ENCODE measurements at places on chromosomes 7 and 10.
A peak's percentile ranks its signal among the peaks of the same experiment; 100 is the strongest.

- no peak for DNase-seq
Measured at GRCh38 chr10:11163780-11164550, 146.3 kb downstream of the CELF2 start.

DNA sequence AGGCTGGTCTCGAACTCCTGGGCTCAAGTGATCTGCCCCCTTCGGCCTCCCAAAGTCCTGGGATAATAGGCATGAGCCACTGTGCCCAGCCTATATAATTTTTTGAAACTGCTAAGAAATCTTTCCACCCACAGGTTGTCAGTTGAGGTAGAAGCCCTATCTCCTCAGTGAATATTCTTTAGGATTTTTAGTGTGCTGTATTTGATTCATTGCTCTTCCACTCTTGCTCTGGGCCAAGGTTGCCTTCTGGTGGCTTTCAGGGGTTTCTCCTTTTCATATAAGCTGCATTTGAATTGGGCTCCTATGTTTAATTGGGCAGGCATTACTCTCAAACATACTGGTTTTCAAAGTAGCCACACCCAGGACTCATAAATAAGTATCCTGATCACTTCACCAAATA lies 931.2 kb downstream of the GATA3 start:
- DNase-seq, result no peak

- no peak for DNase-seq
Measured at GRCh38 chr7:45435131-45435530, 139.0 kb upstream of the ADCY1 start.

GRCh38 chr7:118214051-118214832 lies 10.3 kb upstream of the ANKRD7 start:
- peak; percentile 94 for DNase-seq

DNA sequence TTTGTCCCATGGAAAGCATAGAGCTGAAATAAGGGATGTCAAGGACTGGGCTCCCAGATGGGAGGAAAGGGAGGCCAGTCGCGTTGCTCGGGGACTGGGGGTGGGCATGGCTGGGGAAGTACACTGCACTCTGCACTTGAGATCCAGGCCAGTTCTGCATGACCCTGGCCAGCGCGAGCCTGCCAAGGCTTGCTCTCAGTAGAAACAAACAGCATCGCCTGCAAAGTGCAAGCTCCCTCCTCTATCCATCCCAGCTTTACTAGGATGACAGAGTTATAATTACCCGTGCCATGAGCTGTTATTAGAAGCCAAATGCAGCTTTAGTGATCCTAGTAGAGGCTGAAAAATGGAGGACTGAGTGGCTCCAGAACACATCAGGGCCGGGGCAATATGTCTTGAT lies 43.9 kb upstream of the PDCD4 start:
- DNase-seq, result no peak

DNA sequence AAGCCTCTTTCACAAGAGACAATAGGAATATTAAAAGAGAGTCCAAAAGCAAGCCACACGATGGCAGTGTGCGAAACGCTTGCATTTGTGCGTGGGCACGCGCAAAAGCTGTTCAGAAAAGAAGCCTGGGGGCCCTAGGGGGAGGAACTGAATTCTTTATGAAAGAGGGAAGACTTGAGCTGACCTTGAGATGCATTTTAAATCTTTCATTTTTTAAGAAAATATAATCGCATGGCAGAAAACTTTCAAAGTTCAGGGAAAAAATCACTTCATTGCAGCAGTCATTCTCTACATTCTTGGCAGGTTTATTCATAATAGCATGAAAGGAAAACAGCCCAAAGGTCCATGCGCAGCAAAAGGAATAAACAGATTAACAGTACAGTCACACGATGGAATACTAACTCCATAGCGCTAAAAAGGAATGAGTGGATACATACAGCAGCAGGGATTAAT lies 206.5 kb upstream of the PRKCQ start:
- DNase-seq, result no peak

- no peak for DNase-seq
Measured at GRCh38 chr7:98341106-98341505, 59.6 kb downstream of the BRI3 start.

DNA sequence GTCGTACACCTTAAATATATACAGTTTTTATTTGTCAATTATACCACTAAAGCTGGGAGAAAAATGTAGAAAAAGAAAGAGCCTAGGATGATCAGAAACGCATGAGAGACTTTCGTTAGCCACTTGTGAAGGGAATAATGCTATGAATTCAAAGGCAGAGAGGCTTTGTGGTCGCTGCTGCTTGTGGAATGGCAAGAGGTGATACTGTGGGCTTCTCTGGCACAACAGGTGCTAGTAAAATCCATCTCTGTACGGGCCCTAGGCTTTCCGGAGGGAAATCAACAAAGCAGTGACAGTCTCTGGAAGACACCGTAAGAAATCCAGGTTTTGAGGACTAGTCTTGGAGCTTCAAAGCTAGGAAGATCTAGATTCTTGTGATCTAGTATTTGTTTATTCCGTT lies 52.6 kb downstream of the LRRC72 start:
- DNase-seq, result no peak

DNA sequence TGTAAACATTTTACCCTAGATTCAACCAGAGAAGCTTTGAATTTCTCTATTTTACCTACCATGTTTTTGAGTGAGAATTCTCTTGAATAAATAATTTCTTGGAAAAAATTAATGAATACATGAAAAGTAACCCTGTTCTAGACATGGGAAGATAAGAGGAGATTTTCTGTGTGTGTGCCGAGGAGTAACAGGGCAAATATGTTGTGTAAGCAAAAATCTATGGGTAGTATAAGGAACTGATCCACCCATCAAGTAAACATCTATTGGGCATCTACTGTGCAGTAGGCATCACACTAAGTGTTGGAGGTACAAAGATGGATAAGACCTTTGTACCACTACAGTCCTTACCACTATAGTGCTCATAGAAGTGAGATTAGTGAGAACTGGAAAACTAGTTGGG lies 8.2 kb upstream of the NXPH1 start:
- DNase-seq, result no peak

DNA sequence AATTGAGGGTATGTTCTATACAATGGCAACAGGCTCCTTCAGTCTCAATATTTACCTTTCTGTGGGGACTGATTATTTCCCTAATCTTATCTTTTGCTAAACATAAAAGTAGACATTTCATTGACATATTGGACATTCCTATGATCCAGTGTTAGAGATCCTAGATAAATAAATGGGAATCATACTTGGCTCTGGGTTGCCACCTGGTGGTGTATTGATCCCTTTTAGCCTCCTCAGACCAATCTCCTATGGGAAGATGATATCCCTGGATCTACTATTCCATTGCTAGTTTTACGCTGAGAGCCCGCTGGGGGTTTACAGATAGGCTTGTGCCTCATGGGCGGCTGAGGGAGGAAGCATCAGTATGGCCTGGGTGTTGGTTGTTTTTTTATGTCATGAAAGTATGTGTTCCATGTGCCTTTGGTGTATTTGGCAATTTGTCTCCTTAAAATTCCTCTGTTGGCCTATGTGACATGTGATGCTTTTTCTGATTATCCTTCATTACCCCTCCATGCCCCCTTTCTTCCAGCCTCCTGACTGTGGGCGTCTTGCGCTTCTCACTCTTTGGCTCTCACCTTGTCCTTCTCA lies 18.8 kb downstream of the CELF2 start:
- DNase-seq, result no peak

GRCh38 chr7:148905093-148905666 lies 21.1 kb upstream of the EZH2 start:
- DNase-seq, result no peak

DNA sequence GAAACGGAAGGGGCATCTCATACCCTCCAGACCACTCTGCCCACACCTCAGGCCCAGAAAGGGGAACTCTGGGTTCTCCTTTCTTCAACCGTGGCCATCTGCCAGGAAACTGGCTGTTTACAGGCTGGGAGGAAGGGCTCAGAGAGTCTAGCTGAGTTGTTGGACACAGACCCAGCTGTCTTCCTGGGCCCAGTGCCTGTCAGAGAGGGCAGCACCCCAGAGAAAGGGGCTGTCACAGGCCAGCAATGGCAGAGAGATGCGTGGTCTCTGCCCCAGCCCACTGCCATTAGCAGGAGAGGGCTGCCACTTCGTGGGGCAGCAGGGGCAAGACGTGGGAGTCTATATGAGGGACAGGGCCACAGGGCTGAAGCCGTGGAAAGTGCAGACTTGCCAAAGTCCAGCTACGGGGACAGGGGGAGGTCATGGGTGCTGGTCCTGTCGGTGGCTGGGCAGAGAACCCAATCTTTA lies 11.0 kb downstream of the GRID1 start:
- peak; percentile 19 for DNase-seq

GRCh38 chr10:92440578-92440977 lies 133.3 kb downstream of the IDE start:
- DNase-seq, result no peak

GRCh38 chr10:118504044-118504443 lies 91.4 kb downstream of the PRLHR start:
- no peak for DNase-seq

DNA sequence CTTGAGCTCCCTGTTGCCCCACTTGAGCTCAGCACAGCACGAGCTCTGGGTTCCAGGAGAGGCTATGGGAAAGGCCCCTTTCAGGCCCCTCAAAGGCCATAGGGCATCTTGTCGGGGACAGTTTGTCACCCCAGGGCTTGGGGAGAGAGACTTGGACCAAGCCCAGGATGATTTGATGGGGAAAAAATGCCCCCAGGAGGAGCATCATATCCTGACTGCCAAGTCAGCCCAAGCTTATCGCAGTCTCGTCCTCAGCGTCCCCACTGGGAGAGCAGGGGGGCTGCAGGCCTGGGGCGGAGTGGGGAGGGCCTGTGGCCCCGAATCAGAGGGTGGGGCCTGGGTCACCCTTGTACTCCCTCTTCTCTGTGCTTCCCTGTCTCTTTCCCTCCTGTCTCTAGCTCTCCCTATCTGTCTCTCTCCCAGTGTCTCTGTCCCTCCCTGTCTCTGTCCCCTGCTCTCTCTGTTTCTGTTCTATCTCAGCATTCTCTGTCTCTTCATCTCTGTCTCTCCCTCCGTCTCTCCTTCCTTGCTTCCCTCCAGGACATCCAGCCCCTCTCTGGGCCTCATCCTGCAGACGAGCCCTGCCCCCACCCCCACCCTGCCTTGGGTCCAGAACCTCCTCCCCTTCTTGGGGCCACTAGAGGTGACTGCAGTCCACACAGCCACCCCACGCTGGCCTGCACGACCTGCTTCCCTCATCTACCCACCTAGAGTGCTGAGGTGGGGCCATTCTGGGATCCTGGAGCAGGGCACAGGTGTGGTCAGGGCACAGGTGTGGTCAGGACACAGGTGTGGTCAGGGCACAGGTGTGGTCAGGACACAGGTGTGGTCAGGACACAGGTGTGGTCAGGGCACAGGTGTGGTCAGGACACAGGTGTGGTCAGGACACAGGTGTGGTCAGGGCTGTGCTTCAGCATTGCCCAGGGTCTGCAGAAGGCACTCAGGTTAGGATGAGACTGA lies 17.3 kb upstream of the GRIFIN start:
- DNase-seq, result no peak

GRCh38 chr10:15486404-15486803 lies 115.3 kb upstream of the FAM171A1 start:
- no peak for DNase-seq
